ENCODE measurements at places on chromosomes 6 and 20.

DNA sequence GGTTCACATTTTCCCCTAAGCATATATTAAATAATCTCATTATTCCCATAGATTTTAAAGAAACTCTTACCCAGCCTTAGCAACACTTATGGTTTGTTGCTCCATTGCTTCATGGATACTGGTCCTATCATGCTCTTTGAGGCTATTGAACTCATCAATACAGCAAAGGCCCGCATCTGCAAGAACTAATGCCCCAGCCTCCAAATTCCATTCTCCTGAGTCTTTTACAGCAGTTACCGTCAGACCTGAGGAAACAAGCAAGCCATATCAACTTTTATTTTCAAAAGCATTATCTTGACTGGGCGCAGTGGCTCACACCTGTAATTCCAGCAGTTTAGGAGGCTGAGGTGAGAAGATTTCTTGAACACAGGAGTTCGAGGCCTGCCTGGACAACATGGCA is 37.7 kb upstream of the ASF1A start:
- DNase-seq, result no peak

DNA sequence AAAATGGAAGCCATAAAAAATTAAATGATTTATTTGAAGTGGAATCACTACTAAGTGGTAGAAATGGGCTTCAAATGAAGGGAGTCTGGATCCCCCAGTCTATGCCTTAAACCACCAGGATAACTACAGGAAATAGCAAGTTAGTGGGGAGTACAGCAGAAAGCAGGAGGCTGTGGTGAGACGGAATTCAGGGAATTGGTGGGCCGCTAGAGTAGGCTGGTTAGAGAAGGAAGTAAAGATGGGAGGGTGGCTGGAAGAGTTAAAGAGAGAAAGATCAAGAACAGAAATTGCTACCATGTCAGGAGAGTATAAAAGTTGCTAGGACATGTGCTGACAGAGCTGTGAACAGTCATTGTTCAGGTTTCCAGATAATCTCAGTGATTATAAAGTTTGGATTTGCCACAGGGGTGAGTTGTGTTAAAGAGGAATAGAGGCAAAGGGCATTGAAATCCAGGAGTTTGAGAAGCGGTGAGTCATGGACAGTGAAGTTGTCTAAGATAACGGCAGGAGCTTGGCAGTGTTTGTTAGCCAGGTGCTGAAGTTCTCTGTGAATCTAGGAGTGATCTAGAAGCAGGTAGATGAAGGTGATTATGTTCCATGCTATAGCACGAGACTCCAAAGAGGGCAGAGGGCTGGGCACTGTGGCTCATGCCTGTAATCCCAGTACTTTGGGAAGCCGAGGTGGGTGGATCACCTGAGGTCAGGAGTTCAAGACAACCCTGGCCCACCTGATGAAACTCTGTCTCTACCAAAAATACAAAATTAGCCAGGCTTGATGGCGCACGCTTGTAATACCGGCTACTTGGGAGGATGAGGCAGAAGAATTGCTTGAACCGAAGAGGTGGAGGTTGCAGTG is 13.7 kb upstream of the HINT3 start:
- DNase-seq, result no peak

GRCh38 chr6:25488156-25488555 is 163.9 kb upstream of the SCGN start:
- no peak for DNase-seq

DNA sequence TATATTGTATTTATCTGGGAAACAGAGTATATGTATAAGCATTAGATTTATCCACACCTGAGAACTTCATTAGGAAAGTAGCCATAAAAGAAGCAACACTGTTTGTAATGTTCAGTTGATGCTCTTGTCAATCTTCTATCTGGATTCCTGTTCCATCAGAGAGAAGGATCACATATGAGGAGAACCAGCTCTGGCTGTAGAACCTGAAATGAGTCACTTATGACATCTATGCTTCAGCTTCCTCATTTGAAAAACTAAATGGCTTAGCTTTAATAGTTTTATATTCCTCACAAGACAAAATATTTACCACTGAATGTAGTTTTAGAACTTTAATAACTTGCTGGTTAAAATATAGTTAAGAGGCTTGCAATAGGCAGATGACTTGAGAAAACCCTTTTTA is 144.7 kb downstream of the TASP1 start:
- DNase-seq, result no peak

DNA sequence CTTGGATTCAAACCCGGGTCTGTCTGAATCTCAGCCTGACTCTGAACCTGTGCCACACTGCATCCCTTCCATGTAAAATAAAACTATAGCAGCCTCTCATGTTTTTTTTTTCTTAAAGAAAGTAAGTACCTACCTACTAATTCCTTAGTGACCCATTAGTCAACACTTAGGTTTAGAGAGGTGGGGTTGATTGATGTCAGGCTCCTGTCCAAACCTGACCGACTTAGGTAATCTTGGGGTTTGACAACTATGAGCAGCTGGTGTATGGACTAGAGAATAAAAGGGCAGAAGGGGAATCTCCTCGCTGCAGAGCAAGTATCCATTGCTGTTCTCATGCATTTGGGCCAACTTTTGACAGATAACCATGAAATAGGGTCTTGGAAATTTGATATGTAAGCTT is 6.5 kb downstream of the NKAIN2 start:
- DNase-seq, result no peak

GRCh38 chr20:16864069-16864468 is 115.9 kb downstream of the OTOR start:
- DNase-seq, result no peak

GRCh38 chr6:63677282-63677681 is 41.7 kb downstream of the PHF3 start:
- DNase-seq, result no peak
